ENCODE measurements at places on chromosomes 4 and X.
A peak's percentile ranks its signal among the peaks of the same experiment; 100 is the strongest.

GRCh38 chrX:48713847-48714246 lies 17.3 kb downstream of the SUV39H1 start:
- DNase-seq: no peak

- no peak for DNase-seq
Measured at GRCh38 chrX:47179928-47180255, 13.7 kb upstream of the UBA1 start.

- DNase-seq: no peak
Measured at GRCh38 chrX:15864023-15864422, 9.4 kb upstream of the AP1S2 start.

GRCh38 chrX:2799369-2799768 lies 29.4 kb upstream of the GYG2 start:
- DNase-seq: no peak

GRCh38 chr4:113878668-113879067 lies 100.8 kb downstream of the ARSJ start:
- no peak for DNase-seq

DNA sequence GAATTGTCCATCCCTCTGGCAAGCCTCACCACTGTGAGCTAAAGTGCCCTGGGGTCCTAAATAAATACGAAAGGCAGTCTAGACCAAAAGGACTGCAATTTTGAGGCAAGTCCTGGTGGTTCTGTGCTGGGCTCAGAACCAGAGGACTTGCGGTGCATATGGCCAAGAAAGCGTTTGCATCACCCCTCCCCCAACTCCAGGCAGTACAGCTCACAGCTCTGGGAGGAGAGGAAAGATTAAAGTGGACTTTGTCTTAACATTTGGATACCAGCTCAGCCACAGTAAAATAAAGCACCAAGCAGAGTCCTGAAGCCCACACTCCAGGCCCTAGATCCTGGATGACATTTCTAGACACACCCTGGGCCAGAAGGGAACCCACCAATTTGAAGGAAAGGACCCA lies 24.9 kb downstream of the RNF128 start:
- no peak for DNase-seq

- DNase-seq: no peak
Measured at GRCh38 chrX:49761481-49761880, 65.7 kb upstream of the PAGE1 start.

GRCh38 chr4:85756938-85757337 lies 282.0 kb downstream of the ARHGAP24 start:
- no peak for DNase-seq

DNA sequence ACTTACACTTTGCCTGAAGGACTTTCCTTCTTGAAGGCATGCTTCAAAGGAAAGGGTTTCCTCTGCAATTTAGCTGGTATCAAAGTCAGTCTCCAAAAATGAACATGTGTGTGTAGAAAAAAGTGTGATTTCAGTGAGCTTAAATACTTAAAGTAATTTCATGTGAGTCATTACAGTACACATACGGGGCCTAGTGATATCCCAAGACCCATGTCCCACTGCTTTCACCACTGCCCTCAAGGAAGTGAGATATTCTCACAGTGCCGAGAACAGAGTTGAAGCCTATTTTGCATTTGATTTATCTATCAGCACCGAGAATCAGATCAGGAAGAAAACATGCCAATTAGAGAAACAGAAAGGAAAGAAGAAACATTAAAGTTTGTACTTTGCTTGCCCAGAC lies 61.0 kb downstream of the CHST7 start:
- no peak for DNase-seq

- no peak for DNase-seq
Measured at GRCh38 chr4:89296896-89297295, 10.7 kb downstream of the GPRIN3 start.

GRCh38 chr4:94689155-94689860 lies 68.4 kb upstream of the BMPR1B start:
- no peak for DNase-seq

DNA sequence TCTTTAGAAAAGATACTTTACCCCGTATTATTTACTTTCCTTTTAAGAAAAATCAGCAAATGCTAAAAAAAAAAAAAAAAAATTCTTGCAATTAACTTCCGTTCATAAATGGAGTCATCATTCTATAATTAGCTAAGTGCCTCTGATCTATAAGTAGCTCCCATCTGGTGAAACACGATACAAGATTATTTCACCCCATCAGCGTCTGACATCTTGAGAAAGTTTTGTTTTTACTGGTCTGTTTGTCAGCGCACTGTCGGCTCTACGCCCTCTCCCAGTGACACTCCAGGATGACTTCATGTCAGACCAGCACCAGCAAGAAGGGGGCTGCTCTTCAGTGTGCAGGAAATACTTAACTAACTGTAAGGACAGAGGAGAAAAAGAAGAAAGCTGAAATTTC lies 108.3 kb downstream of the AFAP1 start:
- no peak for DNase-seq

DNA sequence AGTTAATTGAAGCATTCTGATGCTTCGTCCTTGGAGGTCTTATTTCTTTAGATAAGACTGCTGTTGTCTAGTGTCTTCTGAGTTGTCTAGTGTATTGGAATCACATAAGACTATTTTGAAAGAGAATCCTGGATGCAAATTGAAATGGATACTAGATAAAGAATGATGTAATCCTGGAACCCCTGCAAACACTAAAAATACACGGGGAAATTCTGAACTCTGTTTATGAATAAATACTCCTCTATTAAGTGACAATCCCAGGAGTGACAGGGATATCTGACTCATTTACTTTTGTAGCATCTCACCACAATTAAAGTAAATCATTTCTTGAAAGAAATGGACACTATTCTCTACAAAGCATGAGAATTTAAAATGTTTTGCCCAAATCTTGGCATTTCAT lies 968 bp downstream of the ASB11 start:
- DNase-seq: no peak

GRCh38 chr4:87399148-87399547 lies 8.2 kb upstream of the HSD17B11 start:
- no peak for DNase-seq

- no peak for DNase-seq
Measured at GRCh38 chr4:186204103-186204559, 12.8 kb downstream of the CYP4V2 start.

- DNase-seq: no peak
Measured at GRCh38 chr4:140637836-140638235, 69.1 kb upstream of the UCP1 start.

GRCh38 chrX:150303386-150304097 lies 59.6 kb upstream of the MAMLD1 start:
- no peak for DNase-seq

DNA sequence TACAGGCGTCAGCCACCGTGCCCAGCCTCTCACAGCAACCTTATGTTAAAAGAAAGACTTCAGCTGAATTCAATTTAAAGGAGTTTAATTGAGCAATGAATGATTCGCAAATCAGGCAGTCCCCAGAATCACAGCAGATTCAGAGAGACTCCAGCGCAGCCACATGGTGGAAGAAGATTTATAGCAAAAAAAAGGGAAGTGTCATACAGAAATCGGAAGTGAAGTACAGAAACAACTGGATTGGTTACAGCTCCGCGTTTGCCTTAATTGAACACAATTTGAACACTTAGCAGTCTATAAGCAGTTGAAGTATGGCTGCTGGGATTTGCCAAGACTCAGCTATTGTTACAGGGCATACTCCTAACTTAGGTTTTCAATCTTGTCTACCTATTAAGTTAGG lies 19.8 kb downstream of the CENPVL3 start:
- no peak for DNase-seq

DNA sequence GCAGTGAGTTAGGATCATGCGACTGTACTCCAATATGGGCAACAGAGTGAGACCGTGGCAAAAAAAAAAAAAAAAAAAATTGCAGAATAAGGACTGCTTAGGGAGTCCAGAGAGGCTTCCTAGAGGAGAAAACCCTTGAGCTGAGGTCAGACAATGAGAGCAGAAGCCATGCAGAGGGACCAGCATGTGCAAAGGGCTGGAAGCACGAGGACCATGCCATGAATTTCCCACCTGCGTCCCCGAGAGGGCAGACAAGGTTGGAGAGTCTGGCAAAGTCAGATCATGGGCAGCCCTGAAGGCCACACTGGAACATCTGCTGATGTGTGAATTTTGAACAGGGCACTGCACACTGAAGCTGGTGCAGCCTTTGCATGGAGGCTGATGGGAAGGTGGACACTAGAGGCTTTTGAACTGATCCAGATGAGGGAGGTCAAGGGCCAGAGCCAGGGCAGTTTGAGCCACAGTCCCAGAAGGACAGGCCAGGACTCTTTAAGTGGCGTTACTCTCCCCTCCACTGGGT lies 6.5 kb upstream of the JAKMIP1 start:
- no peak for DNase-seq

- DNase-seq: no peak
Measured at GRCh38 chrX:47384502-47384901, 14.1 kb downstream of the ZNF157 start.

- no peak for DNase-seq
Measured at GRCh38 chrX:51336584-51336983, 4.0 kb downstream of the NUDT10 start.

GRCh38 chr4:138299881-138300280 lies 57.7 kb upstream of the SLC7A11 start:
- DNase-seq: no peak

DNA sequence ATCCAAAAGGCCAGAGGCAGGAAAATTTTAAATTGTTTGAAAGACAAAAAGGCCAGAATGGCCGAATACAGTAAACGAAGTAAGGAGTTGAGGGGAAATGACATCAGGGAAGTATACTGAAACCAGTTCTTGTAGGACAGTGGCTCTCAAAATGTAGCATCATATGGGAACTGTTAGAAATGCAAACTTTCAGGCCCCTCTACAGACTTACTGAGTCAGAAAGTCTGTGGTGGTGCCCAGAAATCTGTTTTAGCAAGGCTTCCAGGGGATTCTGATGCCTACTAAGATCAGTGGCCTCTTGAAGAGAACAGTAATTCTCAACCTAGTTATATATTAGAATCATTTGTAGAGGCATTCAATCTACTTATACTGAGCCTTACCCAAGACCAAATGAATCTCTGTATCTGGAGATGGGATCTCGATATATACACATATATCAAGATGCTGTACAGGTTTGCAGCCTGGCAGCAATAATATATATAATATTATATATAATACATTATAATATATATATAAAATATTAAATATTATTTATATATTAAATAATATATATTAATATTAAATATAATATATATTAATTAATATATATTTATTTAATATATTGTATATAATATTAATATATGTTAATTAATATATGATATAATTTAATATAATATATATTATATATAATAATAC lies 39.7 kb downstream of the ADAMTS3 start:
- DNase-seq: no peak

- no peak for DNase-seq
Measured at GRCh38 chr4:45475548-45475947, 648.3 kb downstream of the GABRG1 start.

- DNase-seq: no peak
Measured at GRCh38 chrX:2697306-2697705, 6.2 kb downstream of the CD99 start.

- no peak for DNase-seq
Measured at GRCh38 chr4:102574317-102574716, 73.2 kb downstream of the NFKB1 start.

DNA sequence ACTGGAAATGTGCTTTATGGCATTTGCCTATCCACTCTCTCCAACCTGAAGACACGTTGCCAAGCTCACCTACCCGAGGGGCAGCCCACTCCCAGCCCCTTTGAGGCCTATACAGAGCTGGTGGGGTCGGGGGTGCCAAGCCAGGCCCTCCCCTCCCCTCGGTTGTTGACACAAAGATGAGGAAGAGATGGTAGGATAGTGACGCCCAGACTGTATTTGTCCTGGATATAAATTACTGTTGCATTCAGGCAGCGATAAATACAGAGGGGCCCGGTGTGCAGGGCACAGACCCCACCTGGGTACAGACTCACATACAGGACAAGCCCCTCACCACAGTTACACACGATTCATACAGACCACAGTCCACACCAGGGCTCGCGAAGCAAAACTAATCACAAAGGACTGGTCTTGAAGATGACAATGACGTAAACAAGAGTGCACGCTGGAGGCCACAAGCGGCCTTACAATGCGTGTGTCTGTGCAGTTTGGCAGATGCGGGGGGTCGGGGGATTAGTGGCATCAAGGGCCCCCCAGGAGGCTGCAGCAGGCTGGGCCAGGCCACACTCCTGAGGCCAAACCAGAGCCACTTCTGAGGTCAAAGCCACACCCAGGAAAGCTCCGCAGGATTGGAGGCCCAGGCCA lies 14.6 kb downstream of the DGKQ start:
- no peak for DNase-seq

DNA sequence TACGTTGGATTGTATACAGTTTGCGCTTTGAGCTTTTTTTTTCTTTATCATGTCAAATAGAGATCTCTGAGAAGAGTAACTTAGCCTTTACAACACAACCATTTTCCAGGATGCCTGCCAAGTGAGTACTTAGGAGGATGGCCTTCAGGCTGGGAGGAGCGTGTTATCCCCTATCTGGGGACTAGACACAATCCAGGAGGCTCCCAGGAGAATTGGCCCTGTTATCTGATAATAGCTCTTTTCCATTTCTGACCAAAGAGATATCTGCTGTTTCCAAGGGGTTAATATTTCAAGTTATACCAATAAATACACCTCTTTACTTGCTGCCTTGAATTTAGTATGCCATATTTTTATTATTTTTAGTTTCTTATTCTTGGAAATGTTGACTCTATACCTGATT lies 169.5 kb upstream of the SMARCAD1 start:
- no peak for DNase-seq

DNA sequence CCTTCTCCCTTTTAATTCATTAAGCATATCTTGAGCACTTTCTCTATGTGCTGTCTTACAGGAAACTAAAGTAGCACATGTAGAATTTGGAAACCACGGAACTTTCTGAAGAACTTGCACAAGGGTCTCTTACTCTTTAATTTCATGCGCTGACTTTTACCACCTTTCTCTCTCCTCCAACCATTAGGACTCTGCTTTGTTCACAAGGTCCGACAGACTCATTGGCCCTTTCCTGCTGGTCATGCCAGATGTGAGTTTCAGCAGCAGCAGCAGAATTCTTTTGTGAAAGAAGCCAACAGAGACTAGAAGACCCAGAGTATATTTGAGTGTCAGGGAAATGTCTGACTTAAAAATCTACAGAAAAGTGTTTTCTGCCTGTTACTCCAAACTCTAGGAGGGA lies 207.1 kb downstream of the GUCY2F start:
- no peak for DNase-seq

DNA sequence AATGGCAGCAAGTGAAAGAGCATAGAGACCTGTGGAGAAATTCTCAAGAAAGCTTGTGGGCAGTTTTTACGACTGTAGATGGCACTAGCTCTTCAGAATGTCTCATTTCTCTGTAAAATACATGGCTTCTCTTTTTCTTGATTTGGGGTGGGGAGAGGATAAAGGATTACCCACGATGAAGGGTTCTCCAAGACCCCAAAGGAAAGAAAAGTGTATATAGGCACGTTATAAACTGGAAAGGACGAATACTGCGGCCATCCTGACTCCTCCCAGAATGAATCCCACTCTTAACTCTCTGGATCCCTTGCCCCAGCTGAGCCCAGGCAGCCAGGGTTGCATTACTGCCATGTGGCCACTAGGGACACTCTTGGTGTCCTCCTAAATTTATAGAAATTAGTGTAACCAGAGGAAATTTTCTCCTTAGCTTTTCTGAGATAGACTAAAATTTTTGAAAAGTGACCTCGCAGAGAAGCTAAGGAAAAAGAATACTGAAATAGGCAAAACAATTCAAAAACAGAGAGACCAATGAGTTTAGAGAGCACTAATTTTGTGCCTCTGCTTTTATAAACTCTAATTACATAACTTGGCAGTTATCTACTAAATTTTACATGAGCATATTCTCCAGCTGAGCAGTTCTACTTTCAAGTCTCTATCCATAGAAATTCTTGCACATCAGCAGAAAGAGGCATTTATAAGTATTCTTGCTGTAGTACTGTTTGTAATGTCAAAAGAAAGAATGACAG lies 37.8 kb upstream of the PCDH19 start:
- DNase-seq: peak; percentile 12
